ENCODE measurements at places on chromosomes 16 and 17. TPM values are rescaled to one million over a fixed set of nuclear protein-coding genes. Genes with fewer than 3 reads are reported as not detected.

SLC22A31 gene
- total RNA-seq = not detected

CCDC154 gene
- 0.12 TPM for total RNA-seq

IRX6 gene
- 0.08 TPM for total RNA-seq

KRTAP3-1 gene
- total RNA-seq = not detected

ABI3 gene
- 2.7 TPM for total RNA-seq

EXOC3L1 gene
- 1.4 TPM for total RNA-seq

MYOCD gene
- 1.3 TPM for total RNA-seq

AGRP gene
- not detected for total RNA-seq

All from esophagus mucosa (tissue), 1 donor.